ENCODE measurements at places on chromosomes 1 and 21.

- no peak for DNase-seq
These were observed 39.4 kb downstream of the PHC2 start for GRCh38 chr1:33391343-33392078.

DNA sequence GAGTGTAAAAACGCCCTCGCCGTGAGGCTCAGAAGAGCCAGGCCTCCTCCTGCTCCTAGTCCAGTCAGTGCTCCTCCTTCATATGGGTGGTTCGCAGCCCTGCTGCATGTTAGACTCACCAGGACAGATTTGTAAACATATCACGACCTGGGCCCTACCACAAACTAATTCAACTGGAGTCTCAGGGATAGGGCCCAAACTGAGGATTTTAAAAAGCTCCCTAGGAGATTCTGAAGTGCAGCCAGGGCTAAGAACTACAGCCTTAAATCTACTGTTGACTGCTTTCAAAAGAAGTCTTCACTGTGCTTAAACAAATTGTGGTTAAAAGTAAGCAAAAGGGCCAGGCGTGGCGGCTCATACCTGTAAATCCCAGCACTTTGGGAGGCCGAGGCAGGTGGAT, 57.0 kb downstream of the CAMTA1 start:
- no peak for DNase-seq

GRCh38 chr21:38402291-38402690, 96.0 kb downstream of the ERG start:
- DNase-seq, result no peak

DNA sequence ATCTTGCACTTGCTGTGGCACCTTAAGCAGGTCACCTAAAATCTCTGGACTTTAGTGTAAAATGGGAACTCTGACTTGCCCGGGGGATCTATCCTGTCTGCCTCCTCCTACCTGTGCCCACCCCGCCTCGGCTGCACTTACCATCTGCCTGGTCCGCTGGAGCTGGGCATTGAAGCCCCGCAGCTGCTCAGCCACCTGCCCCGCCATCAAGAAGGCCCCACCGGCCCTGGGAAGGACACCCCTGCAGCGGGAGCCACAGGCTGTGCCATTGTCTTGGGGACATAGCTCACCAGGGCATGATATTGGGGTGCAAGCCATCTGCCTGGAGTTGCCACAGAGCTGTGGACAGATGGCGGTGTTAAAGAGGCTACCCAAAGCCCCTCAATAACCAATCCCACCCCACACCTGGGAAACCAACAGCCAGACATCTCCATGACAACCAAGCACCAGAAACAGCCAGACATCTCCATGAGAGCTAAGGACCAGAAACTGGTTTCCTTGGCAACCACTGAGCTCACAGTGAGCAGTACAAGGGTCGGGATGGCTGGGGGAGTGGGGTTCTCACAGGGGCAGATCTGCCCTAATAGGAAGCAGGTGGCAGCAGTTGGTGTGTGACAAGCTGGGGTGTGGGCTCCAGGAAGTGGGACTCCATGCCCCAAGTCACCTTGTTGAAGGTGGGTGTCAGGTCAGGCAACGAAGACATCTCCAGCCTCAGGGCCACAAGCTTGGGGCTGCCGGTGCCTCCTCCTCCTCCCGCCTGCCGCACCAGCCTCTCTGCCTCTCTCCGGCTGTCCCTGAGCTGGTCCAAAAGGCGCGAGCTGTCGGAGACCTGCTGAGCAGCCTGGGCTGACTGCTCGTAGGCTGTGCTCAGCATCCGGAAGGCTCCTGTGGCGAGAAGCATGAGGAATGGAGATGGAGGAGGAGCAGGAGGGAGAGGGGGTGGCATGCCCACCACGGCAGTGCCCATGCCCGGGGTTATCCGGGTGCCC, 29.1 kb downstream of the LAMB3 start:
- DNase-seq, result peak; percentile 11

DNA sequence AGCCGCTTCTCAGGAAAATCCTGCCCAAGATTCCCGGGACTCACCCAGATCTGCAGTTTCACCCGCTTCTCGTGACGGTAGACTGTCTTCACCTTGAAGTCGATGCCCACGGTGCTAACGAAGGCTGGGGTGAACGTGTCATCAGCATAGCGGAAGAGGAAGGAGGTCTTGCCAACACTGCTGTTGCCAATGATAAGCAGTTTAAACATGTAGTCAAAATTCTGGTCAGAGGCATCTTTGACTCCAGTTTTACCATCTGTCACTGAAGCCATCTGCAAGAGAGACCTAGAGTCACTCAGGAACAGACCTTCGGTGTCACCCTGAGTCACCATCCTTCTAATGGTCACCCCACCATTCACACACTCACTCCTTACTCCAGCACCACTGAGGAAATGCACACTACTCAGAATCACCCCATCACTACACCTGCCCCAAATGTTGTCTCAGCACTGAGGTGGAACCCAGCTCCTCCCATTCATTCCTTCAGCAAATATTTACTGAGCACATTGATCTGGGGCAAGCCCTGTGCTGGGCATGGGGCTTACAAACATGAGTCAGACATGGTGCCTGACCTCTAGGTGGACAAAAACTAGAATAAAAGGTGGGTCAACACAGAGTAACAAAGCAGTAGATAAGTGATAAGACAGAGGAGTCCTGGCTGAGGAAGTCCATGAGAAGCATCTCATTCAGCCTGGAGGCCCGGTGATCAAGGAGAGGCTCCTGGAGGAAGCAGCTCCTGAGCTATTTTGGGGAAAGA, 13.5 kb downstream of the RAB3B start:
- DNase-seq, result no peak

DNA sequence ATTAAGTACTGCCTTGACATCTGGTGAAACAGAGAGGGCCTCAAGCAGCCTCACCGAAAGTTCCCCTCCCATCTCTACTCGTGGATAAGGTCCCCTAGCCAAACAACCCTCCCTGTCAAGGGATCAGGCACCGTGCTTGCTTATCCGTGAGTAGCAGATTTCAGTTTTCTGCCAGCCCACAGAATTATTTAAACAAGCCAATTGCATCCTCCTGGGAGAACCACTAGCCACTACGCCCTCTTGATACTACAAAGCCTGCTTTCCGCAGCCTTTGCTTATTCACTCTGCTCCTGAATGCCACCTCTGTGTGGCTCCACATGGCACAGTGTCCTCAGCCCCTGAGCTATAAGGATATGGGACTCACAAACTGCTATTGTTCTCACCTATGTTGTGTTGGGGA, 5.9 kb upstream of the TFF2 start:
- no peak for DNase-seq

- no peak for DNase-seq
These were observed 20.1 kb downstream of the BCAS2 start for GRCh38 chr1:114561333-114561732.

DNA sequence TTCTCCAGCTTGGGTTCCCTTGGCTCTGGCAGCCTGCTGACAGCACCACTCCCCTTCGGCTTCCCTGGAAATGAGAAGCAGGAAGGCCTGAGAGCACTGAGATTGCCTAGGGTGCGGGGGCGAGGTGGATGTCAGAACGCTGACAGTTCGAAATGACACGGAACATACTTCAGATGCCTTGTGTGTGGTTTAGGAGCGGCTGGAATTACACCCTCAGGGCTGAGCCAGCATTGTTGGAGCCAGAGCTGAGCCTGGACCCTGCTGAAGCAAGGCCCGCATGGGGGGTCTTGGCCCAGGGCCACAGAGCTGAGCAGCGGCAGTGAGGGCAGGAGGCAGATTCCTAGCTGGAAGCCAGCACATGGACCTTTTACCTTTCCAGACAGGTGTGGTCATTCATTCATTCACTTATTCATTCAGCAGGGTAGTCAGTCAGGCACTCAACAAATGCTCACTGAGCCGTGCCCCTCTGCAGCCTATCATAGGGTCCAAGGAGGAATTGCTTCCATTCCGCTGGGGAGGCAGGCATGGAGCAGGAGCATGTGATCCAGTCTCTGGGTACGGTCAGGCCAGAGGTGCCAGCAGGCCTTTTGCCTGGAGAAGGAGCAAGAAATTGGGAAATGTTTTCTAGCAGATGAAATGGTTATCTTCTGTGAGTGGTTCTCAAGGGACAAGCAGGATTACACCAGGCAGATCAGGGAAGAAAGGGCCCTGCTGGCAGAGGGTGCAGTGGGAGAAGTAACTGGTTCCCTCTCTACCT, 6.6 kb upstream of the FOXE3 start:
- DNase-seq, result no peak

- DNase-seq, result no peak
These were observed 670 bp downstream of the COX20 start for GRCh38 chr1:244836135-244836521.

- DNase-seq, result no peak
These were observed 46.5 kb upstream of the PODN start for GRCh38 chr1:53015508-53015860.

GRCh38 chr1:100219883-100220282, 29.8 kb downstream of the DBT start:
- DNase-seq, result no peak

DNA sequence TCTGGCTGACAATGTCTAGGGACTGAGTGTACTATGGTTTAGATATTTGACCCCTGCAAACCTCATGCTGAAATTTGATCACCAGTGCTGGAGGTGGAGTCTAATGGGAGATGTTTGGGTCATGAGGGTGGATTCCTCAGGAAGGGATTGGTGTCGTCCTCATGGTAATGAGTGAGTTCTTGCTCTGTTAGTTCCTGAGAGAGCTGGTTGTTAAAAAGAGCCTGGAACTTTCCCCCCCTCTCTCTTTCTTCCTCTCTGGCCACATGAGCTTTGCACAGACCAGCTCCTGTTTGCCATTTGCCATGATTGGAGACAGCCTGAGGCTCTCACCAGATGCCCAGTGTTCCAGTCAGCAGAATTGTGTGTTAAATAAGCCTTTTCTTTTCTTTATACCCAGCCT, 36.6 kb upstream of the CNIH3 start:
- DNase-seq, result peak; percentile 72

- no peak for DNase-seq
These were observed 789.7 kb upstream of the PRMT6 start for GRCh38 chr1:106266786-106267185.

DNA sequence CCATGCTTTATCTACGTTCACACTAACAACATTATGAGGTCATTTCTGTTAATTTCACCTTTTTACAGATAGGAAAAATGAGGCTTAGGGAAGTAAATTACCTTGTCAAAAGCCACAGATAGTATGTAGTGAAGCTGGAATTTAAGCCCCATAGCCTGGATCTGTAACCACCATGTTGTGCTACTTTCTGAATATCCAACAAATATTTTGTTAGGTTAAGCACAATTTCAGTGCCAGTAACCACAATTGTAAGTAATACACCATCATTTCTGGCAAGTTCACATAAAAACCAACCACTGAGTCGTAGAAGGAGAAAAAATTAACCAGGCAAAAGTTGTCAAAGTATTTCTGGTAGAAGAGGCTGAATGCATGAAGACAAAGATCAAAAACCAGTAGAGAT, 593.1 kb upstream of the CAMK1G start:
- DNase-seq, result no peak

DNA sequence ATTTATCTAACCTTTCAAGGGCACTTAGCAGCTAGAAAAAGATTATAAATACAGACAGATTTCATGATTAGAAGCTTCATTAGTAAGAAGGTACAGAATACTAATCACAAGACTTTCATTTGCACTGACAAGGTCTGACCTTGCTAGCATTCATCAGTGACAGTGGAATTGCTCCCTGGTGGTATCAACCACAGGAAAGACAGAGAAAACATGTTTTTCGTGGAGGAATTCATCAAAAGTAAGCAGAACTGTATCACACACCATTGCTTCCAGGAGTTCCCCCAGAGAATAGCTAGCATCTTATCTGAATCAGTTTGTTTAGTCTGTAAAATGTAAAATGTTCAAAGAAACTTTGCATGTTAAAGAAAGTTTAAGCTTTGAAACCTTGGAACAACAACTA, 20.6 kb upstream of the CRB1 start:
- no peak for DNase-seq

DNA sequence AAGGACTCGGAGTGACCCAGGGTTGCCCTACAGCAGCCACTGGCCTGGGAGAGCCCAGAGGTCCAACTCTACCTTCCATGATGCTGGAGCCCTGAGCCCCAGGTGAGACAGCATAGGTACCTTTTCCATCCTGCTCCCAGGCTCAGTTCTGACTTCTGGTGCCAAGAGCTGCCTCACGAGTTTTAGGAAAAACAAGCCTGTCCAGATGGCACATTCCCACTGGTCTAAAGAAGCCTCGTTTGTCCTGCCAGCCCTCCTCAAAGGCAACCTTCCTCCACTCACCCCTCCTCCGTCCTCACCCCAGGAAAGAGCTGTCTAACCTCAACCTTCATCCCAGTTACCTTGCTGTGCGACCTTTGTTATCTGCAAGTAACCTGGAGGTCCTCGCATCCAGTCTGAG, 53.5 kb upstream of the PRELP start:
- DNase-seq, result no peak

GRCh38 chr21:20257052-20257740, 741.0 kb upstream of the NCAM2 start:
- no peak for DNase-seq

DNA sequence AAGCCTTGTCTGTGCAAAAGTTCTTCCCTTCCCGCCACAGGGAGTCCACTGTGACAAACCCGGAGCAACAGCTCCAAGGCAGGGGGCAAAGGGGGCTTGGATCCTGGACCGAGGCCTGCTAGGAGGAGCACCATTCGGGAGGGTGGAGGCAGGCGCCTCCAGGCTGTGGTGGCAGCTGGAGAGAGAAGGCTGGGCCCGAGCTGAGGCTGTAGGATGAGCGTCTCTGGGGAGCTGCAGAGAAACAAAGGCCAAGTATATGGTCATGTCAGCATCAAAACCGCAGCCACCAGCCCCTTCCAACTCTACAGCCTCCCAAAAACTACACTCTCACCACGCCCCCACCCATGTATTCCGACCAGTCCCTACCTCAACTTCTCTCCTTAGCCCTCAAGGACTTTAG, 579 bp downstream of the SH3BP5L start:
- DNase-seq, result no peak

DNA sequence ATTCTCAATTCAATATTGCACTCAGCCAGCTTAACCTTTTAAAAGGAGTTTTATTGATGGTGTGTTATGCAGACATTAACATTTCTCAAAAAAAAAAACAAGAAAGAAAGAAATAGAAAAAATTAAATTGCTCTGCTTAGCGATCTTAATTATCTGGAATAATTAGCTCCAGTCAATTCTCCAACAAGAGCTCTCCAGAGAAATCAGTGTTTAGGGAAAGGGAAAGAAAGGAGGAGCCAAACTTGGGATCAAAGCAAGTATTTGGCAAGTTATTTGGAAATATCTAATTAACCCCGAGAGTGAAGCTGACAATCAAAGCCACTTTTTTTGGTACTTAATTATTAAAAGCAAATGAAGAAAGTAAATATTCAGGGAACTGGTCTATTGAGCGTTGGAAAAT, 60.7 kb upstream of the CAMK1G start:
- DNase-seq, result no peak

DNA sequence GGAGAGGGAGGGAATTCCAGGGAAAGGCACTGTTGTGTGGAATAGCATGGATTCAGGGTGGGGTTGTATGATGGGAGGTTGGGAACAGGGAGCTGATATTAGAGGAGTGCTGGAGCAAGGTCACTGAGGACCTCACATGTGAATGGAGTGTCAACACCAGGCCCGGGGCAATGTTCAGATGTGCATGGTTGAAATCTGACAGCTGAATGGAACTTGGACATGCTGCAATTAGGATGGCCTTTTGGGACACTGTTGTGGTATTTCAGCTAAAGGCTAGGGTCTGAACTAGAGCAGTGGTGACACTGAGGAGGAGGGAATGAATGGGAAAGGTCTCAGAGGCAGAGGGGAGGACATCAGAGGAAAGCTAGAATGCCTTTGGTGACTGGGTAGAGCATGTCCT, 25.0 kb downstream of the ZSCAN20 start:
- DNase-seq, result no peak

GRCh38 chr1:227808566-227808965, 6.9 kb upstream of the PRSS38 start:
- DNase-seq, result no peak

- no peak for DNase-seq
These were observed 1.5 kb downstream of the ENAH start for GRCh38 chr1:225651376-225651871.

Measured in gastrocnemius medialis (tissue), 4 donors.